ENCODE measurements at places on chromosomes 13 and 19.
A peak's percentile ranks its signal among the peaks of the same experiment; 100 is the strongest.

- no peak for DNase-seq
Observed at GRCh38 chr13:51781246-51782022, 22.5 kb downstream of the DHRS12 start.

- no peak for DNase-seq
Observed at GRCh38 chr19:2249010-2249866, at the start of gene AMH. Gene AMH, plus strand, starts transcription at chr19:2249323. Its CDS starts 10 bp downstream, at chr19:2249333.

- DNase-seq = no peak
Observed at GRCh38 chr13:29810145-29810742, 40.2 kb downstream of the UBL3 start.

GRCh38 chr19:7928741-7929701, 3.1 kb upstream of the CTXN1 start:
- peak; percentile 72 for DNase-seq

- peak; percentile 8 for DNase-seq
Observed at GRCh38 chr13:111460548-111461444, 140.4 kb downstream of the TEX29 start.

- peak; percentile 32 for DNase-seq
Observed at GRCh38 chr19:50486823-50487515, 10.3 kb upstream of the GARIN5A start.

GRCh38 chr13:41554626-41555386, 97.5 kb downstream of the RGCC start:
- DNase-seq = no peak
